Anterior cingulate cortex (tissue), 58 donors: ENCODE measurements at places on chromosomes 2 and 18.

DNA sequence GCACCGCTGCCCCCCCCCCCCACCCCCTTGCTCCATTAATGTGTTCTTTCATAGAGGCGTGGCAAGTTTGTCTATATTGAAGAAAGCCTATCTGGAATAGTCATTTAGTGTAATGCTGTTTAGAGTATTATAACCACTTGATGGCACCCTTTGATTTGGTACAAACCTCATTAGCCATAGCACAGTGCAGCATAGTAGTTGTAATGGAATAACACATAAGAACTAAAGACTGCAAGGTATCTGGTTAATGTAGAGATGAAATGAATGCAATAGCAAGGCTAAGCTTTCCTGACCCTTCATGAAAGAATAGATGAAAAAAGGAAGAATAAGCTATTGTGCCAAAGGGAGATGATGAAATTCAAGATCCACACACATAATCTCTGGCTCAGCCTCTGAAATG is 81.9 kb downstream of the EHBP1 start:
- DNase-seq, result no peak

DNA sequence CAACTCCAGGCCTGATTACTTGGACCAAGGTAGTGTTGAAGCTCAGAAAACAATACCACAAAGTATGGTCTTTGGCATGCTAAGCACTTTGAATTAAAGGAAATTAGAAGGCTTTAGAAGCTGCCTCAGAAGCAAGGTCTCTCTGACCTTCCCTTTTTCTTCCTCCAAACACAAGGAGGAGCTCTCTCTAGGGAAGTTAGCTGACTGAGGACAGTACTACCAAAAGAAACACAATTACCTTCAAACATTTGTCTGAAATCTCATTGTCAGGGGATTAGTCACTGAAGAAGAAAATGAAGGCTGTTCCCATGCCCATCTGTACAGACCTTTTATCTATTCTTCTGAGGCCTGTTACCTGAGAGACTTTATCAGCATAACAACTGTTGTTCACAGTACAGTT is 279.3 kb downstream of the CDH20 start:
- no peak for DNase-seq

GRCh38 chr2:59449274-59449673 is 1104.2 kb downstream of the BCL11A start:
- DNase-seq, result no peak

GRCh38 chr2:221228214-221228769 is 343.8 kb downstream of the EPHA4 start:
- no peak for DNase-seq

DNA sequence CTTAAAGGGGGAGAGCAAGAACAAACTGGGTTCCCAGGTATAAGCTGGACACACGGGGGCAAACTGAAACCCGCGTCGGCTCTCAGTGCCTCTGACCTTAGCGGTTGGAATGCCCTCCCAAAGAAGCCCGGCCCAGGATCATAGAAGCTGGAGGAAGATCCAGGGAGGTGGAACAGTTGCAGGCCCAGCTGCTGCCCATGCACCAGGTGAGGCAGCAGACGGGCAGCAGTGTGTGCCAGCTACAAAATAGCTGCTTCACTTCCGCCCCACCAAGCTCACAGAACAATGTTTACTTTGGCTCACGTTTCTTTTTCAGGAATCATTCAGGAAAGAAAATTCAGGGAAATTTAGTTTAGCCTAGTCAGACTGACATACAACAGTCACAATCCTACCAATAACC is 3.9 kb upstream of the ERMN start:
- DNase-seq, result no peak

DNA sequence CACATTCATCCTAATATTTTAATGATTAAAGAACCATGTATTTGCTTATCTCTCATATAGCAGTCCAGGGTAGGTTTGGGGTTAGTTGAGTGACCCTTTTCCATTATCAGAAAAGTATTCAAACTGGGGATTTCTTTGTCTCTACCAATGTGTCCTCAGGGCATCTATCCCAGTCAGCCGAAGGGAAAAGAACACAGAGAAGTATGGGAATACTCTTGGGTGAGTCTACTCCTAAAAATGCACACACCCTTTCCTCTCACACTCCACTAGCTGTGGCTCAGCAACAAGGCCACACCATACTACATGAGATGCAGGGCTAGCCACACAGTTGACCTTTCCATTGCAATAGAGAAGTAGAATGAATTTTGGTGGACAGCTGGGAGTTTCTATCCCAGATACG is 114.3 kb downstream of the NXPH2 start:
- DNase-seq, result no peak

DNA sequence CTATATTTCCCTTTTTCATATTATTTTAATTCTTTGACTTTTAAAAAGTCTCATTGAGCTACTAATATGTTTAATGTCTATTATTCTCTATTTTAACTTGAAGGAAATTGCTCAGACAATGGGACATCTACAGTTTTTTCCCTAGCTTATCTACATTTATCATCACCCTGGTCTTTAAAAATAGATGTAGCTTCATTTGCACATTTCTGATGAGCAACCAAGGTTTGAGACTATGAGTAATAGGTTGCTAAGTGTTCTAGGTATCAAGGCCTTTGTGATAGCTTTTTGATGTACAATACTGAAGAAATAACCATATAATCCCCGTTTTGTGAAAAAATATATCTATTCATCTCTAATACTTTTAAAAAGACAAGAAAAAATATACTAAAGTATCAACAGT is 47.0 kb downstream of the STAT4 start:
- no peak for DNase-seq

GRCh38 chr2:206970589-206971360 is 31.5 kb downstream of the CPO start:
- DNase-seq, result no peak

DNA sequence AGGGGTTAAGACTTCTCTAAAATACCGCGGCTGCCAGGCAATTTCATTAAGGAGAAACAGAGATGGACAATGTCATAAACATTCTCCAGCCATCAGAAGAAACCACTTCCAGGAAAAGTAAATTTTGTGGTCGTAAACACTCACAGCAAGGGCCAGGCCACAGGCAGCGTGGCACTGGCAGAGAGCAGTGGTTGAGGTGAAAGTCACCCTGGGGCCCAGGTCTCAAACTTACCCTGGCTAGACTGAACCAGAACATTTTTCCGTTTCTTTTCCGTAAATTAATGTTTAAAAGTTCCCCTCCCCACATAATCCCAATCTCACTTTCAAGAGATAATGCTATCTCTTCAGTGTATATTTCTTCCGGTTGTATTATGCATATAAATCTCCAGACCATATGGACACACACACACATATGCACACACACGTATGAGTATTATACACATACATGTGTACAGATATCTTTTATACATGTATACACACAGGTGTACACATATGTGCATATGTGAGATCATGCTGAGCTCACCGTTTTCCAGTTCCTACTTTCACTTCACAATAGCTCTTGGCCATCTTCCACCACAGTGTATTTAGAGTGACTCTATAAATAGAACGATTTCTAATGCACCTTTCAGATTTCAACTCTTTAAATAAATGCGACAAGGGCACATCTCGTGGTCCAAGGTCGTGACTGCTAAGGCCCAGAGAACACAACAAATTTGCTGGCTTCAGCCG is 90.1 kb downstream of the MALT1 start:
- no peak for DNase-seq

- DNase-seq, result no peak
These were observed 160.1 kb downstream of the IRS1 start for GRCh38 chr2:226639550-226639949.

DNA sequence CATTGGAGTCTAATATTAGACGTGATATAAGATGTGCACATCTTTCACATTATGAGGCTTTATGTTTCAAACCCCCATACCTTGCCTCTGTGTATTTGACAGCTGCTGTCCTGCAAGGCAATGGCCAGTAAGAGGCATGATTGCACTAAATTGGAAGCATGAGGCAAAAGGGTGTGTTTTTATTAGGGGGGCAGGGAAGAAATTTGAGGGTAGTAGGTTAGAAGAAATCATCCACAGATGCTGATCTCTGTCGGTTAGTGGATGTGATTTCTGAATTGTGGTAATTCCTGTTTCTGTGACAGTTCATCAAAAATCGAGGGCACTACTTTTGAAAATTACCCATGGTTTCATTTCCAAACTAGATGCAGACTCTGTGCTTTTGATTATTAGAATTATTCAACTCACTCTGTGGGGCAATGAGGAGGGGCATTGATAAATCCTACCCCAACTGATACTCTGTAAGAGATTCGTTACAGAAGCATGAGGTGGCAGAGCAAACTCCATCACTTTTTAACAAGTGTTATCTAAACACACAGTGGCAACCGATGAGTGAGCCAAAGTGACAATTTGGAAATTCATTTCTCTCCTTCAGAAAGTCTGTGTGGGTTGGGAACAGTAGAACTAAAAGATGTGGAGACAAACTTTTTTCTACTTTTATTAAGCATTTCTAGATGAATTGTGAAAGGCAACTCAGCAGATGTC is 453.0 kb downstream of the ARHGAP15 start:
- no peak for DNase-seq

DNA sequence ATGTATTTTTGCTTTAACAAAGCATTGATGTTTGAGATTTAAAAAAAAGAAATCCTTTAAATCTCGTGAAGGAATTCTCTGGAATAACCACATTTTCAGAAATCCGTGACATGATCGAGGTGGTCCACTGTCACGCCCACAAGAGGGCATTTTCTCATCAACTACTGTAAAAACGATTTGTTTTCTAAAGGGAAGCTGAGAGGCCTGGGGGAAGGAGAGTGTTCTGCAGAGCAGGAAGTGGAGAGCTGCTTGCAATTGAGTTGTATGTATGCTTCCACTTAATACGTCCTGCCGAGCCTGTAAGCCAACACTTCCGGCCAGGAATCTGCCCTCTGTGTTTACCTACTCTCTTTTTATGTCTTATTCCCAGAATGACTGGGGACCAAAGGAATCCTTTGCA is 19.4 kb downstream of the KLHL29 start:
- DNase-seq, result peak; percentile 14

GRCh38 chr2:229610872-229611271 is 103.5 kb downstream of the DNER start:
- no peak for DNase-seq

GRCh38 chr2:138454761-138455160 is 46.8 kb upstream of the SPOPL start:
- no peak for DNase-seq

DNA sequence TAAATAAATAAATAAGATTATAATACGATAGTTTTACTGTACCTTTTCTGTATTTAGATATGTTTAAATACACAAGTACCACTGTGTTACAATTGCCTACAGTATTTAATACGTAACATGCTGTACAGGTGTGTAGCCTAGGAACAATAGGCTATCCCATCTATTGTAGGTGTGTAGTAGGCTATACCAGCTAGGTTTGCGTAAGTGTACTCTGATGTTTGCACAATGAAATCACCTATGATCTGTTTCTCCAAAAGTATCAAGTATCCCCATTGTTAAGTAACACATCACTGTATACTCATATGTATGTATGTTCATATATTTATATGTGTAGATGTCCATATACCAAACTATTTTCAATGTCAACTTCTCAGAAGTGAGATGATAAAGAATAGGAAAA is 118.2 kb upstream of the RND3 start:
- DNase-seq, result no peak

DNA sequence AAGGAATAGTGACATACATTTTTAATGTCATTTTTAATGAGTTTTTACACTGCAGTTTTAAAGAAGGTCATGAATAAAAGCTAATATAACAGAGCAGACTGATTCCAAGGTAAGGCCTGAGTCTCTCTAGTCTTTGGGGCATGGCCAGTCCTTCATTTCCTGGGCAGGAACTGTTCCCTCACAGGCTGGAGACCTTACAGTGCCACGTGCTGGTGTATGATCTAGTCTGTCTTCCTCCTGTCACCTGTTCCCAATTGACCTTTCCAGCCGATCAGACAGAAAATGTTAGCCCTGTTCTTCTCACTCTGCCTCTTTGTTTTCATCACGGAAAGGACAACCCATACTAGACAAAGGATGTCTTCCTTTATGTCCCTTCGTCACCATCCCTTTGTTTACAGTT is 33.6 kb downstream of the ZCCHC2 start:
- DNase-seq, result no peak

DNA sequence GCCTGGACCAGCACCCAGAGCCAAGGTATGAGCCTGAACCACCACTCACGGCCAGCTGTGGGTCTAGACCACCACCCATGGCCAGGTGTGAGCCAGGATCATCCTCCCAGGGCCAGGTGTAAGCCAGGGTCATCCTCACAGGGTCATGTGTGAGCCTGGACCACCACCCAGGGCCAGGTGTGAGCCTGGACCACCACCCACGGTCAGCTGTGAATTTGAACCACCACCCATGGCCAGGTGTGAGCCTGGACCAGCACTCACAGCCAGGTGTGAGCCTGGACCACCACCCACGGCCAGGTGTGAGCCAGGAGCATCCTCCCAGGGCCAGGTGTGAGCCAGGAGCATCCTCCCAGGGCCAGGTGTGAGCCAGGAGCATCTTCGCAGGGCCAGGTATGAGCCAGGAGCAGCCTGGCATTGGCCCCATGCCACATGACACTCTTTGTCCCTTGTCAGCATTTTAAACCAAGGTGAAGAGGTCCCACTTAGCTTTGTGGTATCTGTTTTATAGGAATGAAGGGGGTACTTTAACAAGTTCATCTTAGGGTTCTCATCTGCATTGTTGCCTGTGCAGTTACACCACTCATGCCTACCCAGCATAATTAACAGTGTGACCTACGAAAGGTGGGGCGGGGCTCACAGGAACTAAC is 71.2 kb downstream of the AGAP1 start:
- DNase-seq, result no peak

DNA sequence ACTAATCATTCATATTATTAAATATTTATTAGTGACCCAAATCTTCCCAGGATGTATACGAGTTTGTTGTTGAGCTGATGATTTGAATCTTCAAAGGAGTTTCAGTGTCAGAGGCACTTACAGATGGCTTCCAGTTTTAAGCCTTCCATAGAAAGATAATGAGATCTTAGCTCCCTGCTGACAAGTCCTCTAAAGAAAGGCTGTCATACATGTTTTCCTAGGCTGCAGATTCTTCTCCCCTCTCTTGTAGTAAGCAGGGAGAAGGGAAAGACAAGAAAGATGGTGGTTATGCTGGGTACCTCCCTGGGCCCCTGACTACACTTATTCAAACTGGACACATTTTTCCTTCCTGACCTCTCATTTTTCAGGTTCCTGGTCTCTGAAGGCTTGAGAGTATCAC is 8.1 kb upstream of the GAREM1 start:
- no peak for DNase-seq

GRCh38 chr2:31251018-31251417 is 17.1 kb downstream of the EHD3 start:
- no peak for DNase-seq

- peak; percentile 15 for DNase-seq
These were observed 51.2 kb upstream of the ALPP start for GRCh38 chr2:232327105-232328031.
